Activated CD4-positive, alpha-beta T cell treated with anti-CD3 and anti-CD28 coated beads, Interleukin-2, Interleukin-4, amounts not matched to agents 100 ng/mL and 50 ng/mL, durations not matched to agents 16 hours and 8 hours (primary cell): ENCODE measurements at places on chromosomes 6 and 20.

- no peak for DNase-seq
These were observed 116.8 kb upstream of the CDH4 start for GRCh38 chr20:61135266-61135665.

DNA sequence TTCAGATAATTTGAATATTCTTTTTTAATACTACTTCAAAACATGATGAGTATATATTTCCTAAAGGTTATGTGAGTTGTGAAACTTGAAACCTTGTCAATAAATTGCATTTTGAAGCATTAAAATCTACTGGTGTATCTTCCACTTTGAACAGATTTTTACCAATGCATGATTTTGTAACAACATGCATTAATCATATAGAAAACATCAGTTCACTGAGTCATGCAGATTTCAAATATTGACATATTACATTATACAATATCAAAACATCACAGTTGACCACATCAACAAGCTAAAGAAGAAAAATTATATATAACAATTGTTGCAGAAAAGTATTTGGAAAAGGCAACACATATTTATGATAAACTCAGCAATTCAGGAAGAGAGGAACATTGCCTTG is 158.1 kb downstream of the WDR27 start:
- no peak for DNase-seq

DNA sequence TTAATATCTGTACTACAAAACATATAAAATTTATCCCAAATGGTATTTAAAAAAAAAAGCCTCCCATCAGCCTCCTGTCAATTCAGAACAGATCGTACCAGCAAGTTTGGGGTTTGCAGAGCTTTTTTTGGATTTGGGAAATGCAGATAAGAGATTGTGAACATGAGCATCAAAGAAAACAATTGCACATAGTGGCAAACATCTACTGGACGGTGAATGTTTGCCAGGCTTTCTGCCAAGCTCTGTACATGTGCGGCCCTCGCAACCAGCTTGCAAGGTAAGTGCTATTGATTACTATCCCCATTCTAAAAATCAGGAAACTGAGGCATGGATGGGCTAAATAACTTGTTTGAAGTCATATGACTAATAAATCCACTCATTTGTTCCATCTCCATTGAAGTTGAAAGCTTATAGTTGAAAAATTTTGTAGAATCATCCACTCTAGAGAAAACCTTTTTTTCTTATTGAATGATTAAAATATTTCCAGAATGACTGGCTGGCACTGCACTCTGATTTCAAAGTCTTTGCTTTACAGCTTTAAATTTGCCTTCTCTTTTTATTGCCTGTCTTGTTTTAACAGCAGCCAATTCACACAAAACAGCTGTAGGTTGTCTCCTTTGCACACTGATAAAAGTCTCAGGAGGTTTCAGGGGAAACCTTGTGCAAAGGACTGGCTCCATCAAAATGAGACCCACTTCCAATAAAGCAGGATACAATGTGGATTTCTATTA is 37.4 kb upstream of the SIRT5 start:
- DNase-seq: no peak

- DNase-seq: no peak
These were observed 47.3 kb downstream of the DAAM2 start for GRCh38 chr6:39839445-39839844.

DNA sequence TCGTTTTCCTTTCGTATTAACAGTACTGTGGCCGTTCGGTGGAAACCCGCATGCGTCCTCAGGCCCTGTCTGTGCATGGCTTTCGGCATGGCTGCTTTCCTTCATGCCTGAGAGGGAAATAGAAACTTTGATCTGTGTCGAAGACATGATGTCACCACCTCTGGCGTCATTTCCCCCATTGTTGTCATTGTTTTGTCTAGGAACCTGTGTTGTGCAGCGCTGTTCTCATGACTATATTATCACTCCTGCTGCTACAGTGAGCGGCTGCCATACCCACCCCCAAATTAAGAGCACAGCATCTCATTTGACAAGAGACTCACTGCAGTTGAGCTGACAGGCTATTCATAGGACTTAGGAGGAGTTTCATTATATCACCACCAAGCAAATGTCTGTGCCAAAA is 172.3 kb downstream of the TMEM242 start:
- DNase-seq: no peak

DNA sequence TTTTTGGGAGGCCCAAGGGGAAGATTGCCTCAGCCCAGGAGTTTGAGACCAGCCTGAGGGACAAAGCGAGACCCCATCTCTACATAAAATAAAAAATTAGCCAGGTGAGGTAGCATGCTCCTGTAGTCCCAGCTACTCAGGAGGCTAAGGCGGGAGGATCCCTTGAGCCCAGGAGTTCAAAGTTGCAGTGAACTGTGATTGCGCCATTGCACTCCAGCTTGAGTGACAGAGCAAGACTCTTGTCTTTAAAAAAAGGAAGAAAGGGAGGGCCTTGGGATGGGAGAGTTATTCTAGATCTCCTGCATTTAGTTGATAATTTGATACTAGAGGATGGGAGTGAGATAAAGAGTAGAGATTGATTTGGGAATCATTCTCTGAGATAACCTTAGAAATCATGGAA is 68.1 kb downstream of the ITCH start:
- no peak for DNase-seq

GRCh38 chr6:3336066-3336786 is 77.5 kb downstream of the PSMG4 start:
- DNase-seq: no peak
